NCI-H187 treated with DMSO at 0.1 percent for 48 hours (cell line): ENCODE measurements at places on chromosomes 7 and 10.

- no peak for DNase-seq
These were observed 31.6 kb downstream of the GRB10 start for GRCh38 chr7:50751146-50751545.

DNA sequence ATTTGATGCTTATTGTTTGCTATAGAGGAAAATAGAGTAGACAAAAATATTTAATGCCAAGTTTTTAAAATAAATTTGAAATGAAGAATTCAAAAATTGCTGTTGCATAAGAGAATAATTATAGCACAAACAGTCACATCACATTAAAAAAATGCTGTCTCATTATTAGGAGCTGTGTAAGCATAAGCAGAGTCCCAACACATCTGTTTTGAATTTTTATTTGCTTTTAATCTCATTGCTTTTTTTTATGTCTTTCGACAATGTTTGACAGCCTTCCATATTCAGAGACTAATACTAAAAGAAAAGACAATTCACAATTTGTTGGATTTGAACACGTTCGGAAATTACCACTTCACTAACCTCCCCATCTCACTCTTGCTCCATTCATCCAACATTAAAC lies 143.5 kb downstream of the TFPI2 start:
- no peak for DNase-seq

DNA sequence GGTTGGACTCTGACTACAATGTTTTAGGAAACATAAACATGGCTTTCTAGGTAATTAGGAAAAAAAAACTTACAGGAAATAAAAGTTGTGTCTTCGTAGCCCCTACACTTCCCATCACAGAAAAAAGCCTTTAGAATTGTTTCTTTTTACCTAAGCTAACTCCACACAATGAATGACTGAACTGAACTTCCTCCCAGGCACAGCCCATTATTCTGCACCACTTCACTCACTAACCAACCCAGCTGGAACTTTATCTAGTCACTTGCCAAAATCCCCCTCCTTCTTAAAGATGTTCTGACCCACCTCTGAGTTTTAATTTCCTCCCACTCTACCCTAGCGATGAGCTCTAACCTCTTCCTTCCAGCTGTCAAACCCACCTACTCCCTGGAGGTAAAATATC lies 91.7 kb upstream of the MEOX2 start:
- no peak for DNase-seq

- no peak for DNase-seq
These were observed 23.7 kb upstream of the ELOVL3 start for GRCh38 chr10:102202386-102202785.

DNA sequence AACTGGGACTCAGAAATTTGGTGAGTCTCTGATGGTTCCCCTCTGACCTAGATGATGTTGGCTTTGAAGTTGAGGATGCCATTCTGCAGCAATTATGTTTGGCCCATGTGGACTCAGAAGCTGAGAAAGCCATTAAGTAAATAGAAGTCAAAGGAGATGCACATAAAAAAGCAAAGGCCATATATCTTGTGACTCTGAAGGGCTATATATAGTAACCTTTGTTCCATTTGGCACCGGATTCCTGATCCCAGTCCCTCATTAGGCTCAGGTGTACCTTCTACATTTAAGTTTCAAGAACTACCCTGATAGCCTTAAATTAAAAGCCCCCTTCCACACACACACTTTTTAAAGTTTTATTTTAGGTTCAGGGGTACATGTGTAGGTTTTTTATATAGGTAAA lies 50.0 kb upstream of the PDK4 start:
- no peak for DNase-seq

- DNase-seq: no peak
These were observed 297.0 kb downstream of the CCDC3 start for GRCh38 chr10:12704488-12704887.

DNA sequence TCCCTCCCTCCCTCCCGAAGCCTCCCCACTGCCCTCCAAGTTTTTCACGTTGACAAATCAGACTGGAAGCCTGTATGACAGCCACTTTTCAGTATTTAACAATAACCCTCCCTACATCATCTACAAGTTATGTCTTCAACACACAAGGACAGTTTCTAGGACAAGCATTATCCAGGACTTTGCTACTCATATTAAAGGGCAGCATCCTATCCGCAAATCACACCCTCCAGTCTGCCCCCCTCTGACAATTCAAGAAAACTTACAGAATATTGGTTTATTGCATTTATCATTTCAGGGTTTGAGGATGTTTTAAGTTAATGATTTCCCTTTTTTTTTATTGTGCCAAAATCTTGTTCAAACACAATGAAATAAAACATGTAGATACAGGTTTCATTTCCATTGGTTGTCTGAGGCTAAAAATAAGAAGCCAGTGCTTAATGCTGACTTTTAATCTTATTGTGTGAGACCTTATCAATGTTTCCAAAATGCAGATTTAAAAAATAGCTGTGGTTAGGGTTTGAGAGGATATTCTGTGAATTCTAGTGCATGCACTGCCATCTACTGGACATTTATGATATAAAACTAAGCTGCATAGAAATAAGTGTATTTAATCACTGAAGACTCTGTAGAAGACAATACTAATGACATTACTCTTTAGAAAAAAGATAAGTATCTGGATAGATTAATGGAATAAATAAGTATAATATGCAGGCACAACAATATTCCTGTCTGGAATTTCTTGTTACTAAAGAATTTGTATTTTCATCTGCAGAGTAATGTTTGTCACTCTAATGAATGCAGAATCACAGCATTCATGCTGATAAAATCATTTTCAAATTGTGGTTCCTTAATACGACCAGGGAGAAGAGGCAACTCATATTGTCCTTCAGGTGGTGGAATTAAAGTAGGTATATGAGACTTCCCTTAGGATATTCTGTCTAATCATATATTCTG lies 64.1 kb downstream of the CAV1 start:
- DNase-seq: no peak

GRCh38 chr7:151251689-151252560 lies 3.4 kb upstream of the SMARCD3 start:
- no peak for DNase-seq

DNA sequence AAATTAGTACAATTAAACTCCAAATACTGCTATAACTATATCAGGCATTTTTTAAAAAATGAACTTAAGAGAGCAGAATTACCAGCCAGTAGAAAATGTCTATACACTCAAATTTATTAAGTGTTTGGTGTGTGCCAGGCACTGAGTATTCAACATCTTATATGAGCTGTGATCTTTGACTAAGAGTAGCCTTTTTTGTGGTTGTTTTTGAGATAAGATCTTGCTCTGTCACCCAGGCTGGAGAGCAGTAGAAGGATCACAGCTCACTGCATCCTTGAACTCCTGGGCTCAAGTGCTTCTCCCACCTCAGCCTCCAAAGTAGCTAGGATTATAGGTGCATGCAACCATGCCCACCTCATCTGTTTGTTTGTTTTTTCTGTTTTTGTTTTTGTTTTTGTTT lies 102.5 kb upstream of the CELF2 start:
- DNase-seq: no peak

- DNase-seq: no peak
These were observed 140.5 kb downstream of the PKD1L1 start for GRCh38 chr7:47807756-47808155.

DNA sequence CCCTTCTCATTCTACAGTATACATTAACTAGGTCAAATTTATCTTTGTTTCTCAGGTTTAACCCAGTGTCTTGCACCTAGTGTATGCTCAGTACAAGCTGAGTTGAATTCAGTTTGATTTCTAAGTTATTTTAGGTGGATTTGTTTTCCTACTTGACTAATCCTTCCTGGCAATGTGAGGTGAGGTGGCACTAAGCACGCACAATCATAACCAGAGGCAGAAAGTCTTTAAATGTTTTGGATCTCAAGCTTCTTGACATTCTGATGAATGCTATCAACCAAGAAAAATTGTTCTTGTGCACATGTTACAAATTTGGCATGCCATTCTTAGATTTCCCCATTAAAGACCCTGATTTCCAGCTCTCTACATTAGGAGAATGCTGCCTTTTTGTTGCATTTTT lies 3.2 kb downstream of the BZW2 start:
- DNase-seq: no peak

DNA sequence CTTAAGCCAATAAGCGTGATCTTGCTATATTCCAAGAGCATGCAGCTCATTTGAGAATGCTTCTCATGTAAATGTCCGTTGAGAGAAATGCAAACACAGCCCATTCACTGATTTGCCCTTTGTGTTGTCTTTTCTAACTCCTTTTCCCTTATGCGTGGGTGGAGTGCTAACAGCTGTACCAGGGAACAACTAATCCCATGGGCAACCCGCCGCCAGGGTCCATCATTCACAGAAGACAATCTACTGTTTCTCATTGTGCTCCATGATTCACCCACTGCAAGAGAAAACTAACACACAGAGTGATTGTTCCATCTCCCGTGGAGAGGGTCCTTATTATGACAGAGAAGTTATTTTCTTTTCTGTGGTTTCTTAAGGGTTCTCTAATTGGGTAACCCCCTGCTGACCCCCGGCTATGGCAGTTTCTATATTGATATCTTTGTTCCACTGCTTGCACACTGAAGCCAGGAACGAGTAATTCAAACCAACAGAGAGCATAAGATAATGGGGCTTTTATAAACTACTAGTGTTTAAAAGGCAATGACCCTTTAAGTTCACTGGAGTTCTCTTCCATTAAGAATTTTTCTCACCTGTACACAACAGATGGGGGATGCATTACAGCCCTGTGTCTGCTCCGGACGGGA lies 298.7 kb downstream of the BAMBI start:
- DNase-seq: peak; percentile 97

DNA sequence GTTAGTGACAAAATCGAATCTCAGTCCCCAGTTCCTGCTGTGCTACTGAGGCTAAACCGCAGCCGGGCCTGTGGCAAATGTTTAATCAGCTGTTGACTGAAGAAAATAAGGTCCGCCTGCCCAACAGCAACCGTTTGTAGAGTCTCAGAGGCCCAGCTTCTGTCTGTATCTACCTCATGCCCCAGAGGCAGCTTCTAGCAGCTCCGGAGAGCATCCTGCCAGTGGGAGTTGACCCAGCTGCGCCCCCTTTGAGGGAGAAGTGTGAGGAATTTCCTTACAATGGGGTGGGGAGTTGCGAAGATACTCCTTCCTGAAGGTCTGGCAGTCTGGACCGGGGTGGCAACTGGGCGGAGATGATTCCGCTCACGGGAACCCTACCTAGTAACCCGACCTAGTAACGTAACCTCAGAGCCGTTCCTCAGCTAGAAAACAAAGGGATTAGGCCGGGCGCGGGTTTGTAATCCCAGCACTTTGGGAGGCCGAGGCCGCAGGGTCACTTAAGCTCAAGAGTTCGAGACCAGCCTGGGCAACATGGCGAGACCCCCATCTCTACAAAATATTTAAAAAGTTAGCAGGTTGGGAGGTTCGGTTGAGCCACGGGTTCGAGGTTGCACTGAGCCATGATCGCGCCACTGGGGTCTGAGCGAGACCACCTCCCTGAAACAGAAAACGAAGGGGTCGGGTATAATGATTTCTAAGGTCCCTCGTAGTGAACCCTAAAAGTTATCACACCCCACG lies 846 bp upstream of the ZNF775 start:
- DNase-seq: no peak
